LHCN-M2 (cell line): ENCODE measurements at places on chromosomes 12 and 14. TPM values are rescaled to one million over a fixed set of nuclear protein-coding genes. Genes with fewer than 3 reads are reported as not detected.

The GNG2 gene
- 45.6 and 54.1 TPM in 2 replicates for total RNA-seq

DNA sequence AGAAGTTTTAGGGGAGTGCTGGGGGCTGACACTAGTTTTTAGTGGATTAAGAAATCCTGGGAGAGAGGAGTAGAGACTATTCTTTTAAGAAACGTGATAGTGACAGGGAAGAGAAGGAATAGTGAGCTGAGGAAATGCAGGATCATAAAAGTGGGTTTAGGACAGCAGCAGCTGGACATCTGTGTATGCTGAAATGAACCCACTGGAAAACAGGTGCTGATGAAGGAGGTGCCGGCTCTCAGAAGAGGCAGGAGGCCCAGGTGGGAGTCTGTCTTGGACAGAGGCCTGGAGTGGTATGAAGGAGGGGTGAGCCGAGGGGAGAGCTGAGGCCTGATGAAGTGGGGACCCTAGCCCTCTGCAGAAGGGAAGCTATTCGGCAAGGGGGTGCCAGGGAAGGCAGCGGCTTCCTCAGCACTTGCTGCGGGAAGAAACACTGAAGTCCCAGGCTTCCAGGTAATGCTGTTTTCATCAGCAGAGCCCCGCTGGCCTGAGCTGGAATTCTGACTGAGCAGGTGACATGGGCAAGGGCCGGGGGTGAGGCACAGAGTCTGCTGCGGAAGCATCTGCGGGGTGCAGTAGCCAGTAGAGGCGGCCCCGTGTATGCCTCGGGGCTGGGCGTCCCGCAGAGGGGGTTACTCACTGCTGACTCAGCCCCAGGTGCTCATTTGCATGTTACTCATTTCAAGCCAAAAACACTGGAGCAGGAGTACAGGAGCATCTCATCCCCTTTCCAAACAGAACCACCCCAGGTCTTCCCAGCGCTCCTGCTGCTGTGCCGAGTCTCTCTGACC lies 89.7 kb downstream of the TMCC3 start:
- peak; percentile 38 for DNase-seq

The IPO8 gene
- total RNA-seq: 24.4 and 35.6 TPM in 2 replicates

- DNase-seq: peak; percentile 49
Measured at GRCh38 chr14:29601616-29602015, 326.0 kb downstream of the PRKD1 start.

DNA sequence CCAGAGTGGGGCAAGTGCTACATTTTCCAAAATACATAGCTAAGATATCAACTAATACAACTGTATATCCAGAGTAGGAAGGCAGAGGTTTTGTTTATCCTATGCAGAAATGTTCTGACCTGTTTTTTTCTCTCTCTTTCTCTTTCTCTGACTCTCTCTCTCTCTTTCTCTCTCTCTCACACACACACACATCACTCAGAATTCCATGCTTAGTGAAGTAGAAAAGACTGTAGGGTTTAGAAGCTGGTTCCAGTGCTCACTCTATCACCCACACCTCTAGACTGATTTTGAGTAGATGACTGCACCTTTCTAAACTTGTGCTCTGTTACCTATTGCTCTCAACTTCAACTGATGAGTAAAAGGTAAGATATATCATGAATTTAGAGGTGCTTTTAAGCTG lies 356.7 kb downstream of the LRIG3 start:
- DNase-seq: no peak

- peak; percentile 92 for DNase-seq
Measured at GRCh38 chr12:70645494-70646317, 8.5 kb upstream of the PTPRB start.

GRCh38 chr12:47755655-47756562 lies 2.8 kb downstream of the RAPGEF3 start:
- DNase-seq: no peak

DNA sequence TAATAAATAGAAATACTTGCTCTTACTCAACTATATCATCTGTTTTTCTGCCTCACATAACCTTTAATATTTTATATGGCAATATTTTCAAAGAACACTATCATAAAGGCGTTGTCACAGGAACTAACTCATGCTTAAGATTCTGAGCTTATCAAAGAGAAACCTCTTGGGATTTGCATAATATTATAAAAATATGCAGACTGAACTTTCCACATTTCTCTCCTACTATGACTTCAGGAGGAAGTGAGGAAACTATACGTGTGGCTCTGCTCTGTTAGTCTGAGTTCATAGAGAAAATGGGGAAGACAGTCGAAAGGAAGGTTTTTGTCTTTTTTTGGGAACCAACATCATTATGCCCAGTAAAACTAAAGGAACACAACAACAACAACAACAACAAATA lies 124.7 kb downstream of the GARIN6 start:
- DNase-seq: no peak

GRCh38 chr12:38669530-38669929 lies 235.9 kb downstream of the CPNE8 start:
- DNase-seq: no peak

The OASL gene
- total RNA-seq: 4.3 and 4.5 TPM in 2 replicates

DNA sequence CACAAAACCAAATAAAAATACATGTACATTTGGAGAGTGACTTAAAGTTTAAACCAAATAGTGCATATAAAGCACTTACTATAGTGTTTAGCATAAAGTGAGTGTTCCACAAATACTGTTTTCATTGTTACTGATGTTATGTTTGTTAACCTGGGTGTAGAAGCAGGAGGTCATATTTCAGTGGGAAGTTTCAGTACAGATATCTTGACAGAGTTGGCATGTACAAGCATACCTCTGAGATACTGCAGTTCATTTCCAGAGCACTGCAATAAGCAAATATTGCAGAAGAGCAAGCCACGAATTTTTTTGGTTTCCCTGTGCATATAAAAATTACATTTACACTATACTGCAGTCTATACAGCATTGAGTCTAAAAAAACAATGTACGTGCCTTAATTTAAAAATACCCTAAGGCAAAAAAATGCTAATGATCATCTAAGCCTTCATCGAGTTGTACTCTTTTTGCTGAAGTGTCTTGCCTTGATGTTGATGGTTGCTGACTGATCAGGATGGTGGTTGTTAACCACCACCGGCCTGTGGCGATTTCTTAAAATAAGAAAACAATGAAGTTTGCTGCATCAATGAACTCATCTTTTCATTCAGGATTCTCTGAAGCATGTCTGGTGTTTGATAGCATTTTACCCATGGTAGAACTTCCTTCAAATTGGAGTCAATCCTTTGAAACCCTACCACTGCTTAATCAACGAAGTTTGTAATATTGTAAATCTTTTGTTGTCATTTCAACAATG lies 361.1 kb upstream of the RPL10L start:
- no peak for DNase-seq
